Pancreas (tissue), 10 donors: ENCODE measurements at places on chromosomes 12 and 14. TPM values are rescaled to one million over a fixed set of nuclear protein-coding genes. Genes with fewer than 3 reads are reported as not detected.

GRCh38 chr12:120965534-120966091 is 12.7 kb upstream of the HNF1A start:
- no peaks in the 10 kb centered on the region for H3K27me3 ChIP-seq
- no peak overlapping the region for H3K4me3 ChIP-seq
- peak; percentile 29 for DNase-seq
- H3K27ac ChIP-seq: no peak overlapping the region

- H3K4me1 ChIP-seq: peaks cover 8% of the 10 kb centered on the region
These were observed 39.4 kb downstream of the PARP11 start for GRCh38 chr12:3833670-3834310.

- no peak overlapping the region for H3K27ac ChIP-seq
- H3K36me3 ChIP-seq: no peaks in the 10 kb centered on the region
- no peak overlapping the region for H3K4me3 ChIP-seq
- no peak for DNase-seq
These were observed 39.8 kb downstream of the PRIMA1 start for GRCh38 chr14:93748208-93749075.

GRCh38 chr12:128079-128478 is 61.5 kb downstream of the IQSEC3 start:
- H3K4me1 ChIP-seq: no peaks in the 10 kb centered on the region
- no peaks in the 10 kb centered on the region for H3K36me3 ChIP-seq
- H3K27me3 ChIP-seq: no peaks in the 10 kb centered on the region
- no peak for DNase-seq
- no peak overlapping the region for H3K4me3 ChIP-seq
- no peak overlapping the region for H3K27ac ChIP-seq

DNA sequence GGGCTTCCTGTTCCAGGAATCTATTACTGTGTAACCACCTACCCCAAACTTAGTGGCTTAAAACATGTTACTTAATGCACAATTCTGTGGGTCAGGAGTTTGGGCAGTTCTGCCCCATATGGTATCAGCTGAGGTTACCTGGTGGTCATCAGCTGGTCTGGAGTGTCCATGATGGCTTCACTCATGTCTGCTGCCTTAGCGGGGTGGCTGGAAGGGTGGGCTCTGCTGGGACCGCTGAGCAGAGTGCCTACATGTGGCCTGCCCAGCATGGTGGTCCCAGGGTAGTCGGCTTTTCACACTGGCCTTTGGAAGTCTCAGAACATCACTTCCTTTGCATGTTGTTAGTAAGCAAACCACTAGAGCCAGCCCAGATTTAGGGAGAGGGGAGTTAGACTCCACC is 53.9 kb downstream of the PELI2 start:
- H3K36me3 ChIP-seq: no peaks in the 10 kb centered on the region
- no peak for DNase-seq
- H3K4me1 ChIP-seq: peaks cover 41% of the 10 kb centered on the region
- no peak overlapping the region for H3K4me3 ChIP-seq
- H3K27ac ChIP-seq: no peak overlapping the region
- no peaks in the 10 kb centered on the region for H3K27me3 ChIP-seq

DNA sequence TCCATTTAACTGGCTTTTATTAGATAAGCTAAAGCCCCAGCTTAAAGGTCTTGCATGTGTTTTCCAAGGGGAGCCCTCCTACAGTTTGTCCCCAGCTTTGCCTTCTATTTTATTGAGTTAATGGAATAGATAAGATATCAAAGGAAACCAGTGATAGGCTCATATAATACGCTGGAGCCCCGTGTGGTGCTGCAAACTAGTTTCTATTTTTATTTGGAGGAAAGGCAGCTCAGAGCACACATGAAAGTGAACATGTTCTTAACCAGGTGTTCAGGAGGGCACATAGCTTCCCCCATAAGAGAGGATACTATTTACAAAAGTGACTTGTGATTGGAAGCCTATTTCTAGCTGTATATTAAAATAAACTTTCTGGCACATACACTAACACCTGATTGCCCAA is 251.7 kb downstream of the PDZRN4 start:
- no peaks in the 10 kb centered on the region for H3K4me1 ChIP-seq
- DNase-seq: no peak
- no peak overlapping the region for H3K27ac ChIP-seq
- H3K36me3 ChIP-seq: no peaks in the 10 kb centered on the region
- H3K4me3 ChIP-seq: no peak overlapping the region

GRCh38 chr14:23060536-23061260 is 3.4 kb upstream of the CDH24 start:
- H3K27me3 ChIP-seq: no peaks in the 10 kb centered on the region
- H3K36me3 ChIP-seq: peaks cover 10% of the 10 kb centered on the region
- no peak overlapping the region for H3K27ac ChIP-seq
- H3K4me1 ChIP-seq: no peaks in the 10 kb centered on the region
- DNase-seq: no peak
- H3K4me3 ChIP-seq: no peak overlapping the region

DNA sequence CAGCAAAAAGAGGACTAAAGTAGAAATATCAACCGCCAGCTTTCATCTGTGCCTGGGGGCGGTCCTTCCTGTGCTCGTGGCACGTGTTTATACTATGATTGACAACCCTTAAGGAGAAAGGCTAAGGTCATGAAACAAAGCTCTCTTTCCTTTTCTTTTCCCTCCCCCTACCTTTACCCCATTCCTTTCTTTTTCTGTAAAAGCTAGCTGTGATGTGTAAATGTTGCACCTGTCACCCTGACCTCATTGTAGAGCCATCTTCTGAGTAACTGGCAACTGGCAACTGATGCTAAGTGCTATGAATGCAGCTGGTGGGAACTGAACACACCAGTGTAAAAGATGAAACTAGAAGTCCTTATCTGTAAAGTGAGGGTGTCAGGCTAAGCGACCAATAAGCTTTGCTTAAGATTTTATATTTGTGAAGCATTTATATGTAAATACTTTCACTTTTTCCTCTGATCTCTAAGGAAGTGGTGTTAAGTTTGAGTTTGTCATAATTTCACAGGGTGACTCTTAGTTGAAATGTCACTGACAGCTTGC is 102.8 kb upstream of the BCAT1 start:
- H3K27ac ChIP-seq: no peak overlapping the region
- H3K27me3 ChIP-seq: no peaks in the 10 kb centered on the region
- H3K4me1 ChIP-seq: peaks cover 19% of the 10 kb centered on the region

DNA sequence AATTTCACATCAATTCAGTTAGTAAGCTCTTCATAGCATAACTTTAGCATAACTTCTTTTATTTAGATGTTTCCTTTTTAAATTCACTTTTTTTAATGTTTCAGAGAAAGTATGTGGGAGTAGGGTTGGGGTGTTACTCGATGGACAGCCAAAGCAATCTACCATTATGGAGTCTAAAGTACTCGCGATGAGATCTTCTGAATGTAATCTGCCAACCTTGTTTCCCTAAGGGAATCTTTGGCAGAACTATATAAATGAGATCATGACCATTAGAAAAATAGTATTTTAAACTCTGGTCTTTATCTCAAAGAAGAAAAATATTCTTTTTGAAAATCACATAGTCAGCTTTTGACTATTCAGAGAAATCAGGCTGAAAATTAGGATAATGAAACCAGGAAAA is 103.9 kb downstream of the BBS10 start:
- H3K4me1 ChIP-seq: no peaks in the 10 kb centered on the region
- no peak overlapping the region for H3K27ac ChIP-seq
- H3K36me3 ChIP-seq: no peaks in the 10 kb centered on the region
- H3K4me3 ChIP-seq: no peak overlapping the region
- no peaks in the 10 kb centered on the region for H3K27me3 ChIP-seq
- no peak for DNase-seq

DNA sequence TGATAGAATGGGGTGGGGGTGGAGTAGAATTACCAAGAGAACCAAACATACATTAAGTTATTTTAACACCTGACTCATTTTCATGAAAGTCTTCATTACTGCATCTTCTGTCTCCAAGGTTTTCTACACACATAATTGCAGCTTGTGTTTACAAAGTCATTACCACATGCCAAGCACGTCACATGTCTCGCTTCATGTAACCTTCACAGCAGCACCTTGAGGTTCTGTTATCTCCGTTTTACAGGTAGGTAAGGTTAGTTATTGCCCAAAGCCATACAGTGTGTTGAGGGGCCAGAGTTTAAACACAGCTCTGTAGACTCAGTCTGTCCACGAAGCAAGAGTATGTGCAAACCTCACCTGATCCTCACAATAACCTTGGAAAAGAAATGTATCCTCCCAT is 64.3 kb upstream of the RBM19 start:
- H3K4me3 ChIP-seq: no peak overlapping the region
- no peaks in the 10 kb centered on the region for H3K4me1 ChIP-seq
- no peaks in the 10 kb centered on the region for H3K27me3 ChIP-seq
- H3K36me3 ChIP-seq: no peaks in the 10 kb centered on the region

DNA sequence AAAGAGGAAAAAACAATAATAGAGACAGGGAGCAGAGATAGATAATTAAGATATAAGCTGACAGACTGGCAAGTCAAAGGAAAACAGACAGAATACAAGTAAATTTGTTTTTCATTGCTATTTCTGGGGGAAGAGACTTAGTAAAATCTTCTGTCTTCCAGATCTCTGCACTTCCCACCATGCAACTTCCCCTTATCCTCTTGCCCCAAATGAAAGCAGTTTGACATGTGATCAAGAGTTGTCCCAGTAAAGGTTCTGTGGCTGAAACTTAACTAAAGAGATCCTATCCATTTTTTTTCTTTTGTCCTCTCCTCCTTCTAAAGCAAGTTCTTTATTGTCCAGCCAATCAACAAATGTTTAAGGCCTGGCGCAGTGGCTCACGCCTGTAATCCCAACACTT is 1.5 kb upstream of the MLF2 start:
- H3K27me3 ChIP-seq: no peaks in the 10 kb centered on the region
- no peak overlapping the region for H3K4me3 ChIP-seq
- DNase-seq: no peak
- peaks cover 8% of the 10 kb centered on the region for H3K36me3 ChIP-seq
- no peak overlapping the region for H3K27ac ChIP-seq

DNA sequence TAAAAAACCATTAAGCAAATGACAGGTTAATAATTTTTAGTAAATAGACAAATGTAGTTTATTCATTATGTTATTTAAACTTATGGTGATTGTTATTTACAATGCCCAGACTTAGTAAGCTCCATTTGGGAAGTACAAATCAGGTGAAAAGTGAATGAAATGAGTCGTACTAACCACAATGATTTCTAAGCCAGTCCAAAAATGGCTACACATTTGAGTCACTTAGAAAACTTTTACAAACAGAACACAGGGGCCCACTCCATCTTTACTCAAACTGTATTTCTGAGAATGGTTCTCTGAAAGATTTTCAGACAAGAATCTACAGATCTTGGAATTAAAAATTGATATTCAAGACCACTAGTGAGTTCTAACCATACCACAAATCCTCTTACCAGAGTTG is 653.3 kb upstream of the MIS18BP1 start:
- no peak for DNase-seq
- no peak overlapping the region for H3K4me3 ChIP-seq
- H3K36me3 ChIP-seq: no peaks in the 10 kb centered on the region
- H3K27me3 ChIP-seq: no peaks in the 10 kb centered on the region
- no peak overlapping the region for H3K27ac ChIP-seq
- no peaks in the 10 kb centered on the region for H3K4me1 ChIP-seq

GRCh38 chr14:79502136-79502750 is 709.1 kb downstream of the DIO2 start:
- H3K27ac ChIP-seq: no peak overlapping the region
- no peak overlapping the region for H3K4me3 ChIP-seq
- H3K36me3 ChIP-seq: no peaks in the 10 kb centered on the region
- no peaks in the 10 kb centered on the region for H3K27me3 ChIP-seq
- no peak for DNase-seq

- H3K4me3 ChIP-seq: no peak overlapping the region
- no peaks in the 10 kb centered on the region for H3K4me1 ChIP-seq
- no peaks in the 10 kb centered on the region for H3K27me3 ChIP-seq
- H3K36me3 ChIP-seq: no peaks in the 10 kb centered on the region
- no peak overlapping the region for H3K27ac ChIP-seq
These were observed 2.2 kb downstream of the KLRF1 start for GRCh38 chr12:9829483-9829882.

DNA sequence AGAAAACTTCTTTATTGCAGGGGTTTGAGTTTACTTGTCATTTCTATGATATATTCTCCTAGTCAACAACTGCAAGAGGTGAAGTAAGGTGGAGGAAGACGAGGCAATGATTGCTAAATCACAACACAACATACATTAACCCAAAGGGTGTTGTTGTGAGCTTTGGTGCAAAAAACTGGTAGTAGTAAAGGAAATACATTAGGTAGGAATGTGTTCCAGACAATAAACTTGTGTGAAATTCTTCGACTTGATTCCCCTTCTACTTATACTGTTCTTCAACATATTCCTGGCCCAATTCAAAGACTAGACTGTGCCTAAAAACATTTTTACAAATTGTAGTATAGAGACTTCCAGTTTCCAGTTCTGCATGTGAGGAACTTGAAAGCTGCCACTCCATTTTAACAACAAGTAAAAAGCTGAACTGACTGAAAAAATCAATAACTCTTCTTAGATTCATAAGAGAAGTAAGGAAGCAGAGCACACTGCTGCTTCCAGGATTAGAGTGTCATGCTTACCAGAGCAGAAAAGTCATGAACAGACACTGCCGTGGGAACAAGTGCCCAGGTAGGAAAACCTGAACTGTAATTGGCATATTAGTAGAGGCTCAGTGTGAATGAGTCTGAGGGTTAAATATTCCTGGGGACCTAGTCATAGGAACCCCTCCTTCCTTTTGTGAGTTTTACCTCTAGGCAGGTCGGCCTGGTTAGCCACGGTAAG is 22.2 kb downstream of the COX8C start:
- H3K4me3 ChIP-seq: no peak overlapping the region
- no peaks in the 10 kb centered on the region for H3K36me3 ChIP-seq
- DNase-seq: no peak
- H3K27me3 ChIP-seq: no peaks in the 10 kb centered on the region
- no peaks in the 10 kb centered on the region for H3K4me1 ChIP-seq

GRCh38 chr12:81128930-81129554 is 51.2 kb downstream of the ACSS3 start:
- peak; percentile 18 for DNase-seq
- H3K27me3 ChIP-seq: no peaks in the 10 kb centered on the region
- H3K4me1 ChIP-seq: no peaks in the 10 kb centered on the region

- no peaks in the 10 kb centered on the region for H3K4me1 ChIP-seq
- no peaks in the 10 kb centered on the region for H3K36me3 ChIP-seq
- peak; percentile 81 for DNase-seq
- no peaks in the 10 kb centered on the region for H3K27me3 ChIP-seq
- H3K4me3 ChIP-seq: peak overlapping the region; percentile 71
These were observed 394 bp upstream of the AMIGO2 start for GRCh38 chr12:47079981-47080724.

TPPP2 gene
- not detected for total RNA-seq

CHURC1 gene
- total RNA-seq: 29.2 TPM

CLEC4D gene
- not detected for total RNA-seq

RBP5 gene
- 2.3 TPM for total RNA-seq

CLECL1 gene
- total RNA-seq: not detected

CLIP1 gene
- total RNA-seq: 40.4 TPM

PMCH gene
- not detected for total RNA-seq

KRT74 gene
- not detected for total RNA-seq

SLC17A8 gene
- total RNA-seq: not detected

LRRC43 gene
- 1.3 TPM for total RNA-seq

B4GALNT3 gene
- 4.4 TPM for total RNA-seq

VIPAS39 gene
- total RNA-seq: 8.0 TPM

ATP2A2 gene
- 65.9 TPM for total RNA-seq

NR1H4 gene
- total RNA-seq: 2.8 TPM
